CD4-positive, alpha-beta T cell treated with Interleukin-12 subunit alpha and Interleukin-12 subunit beta, for 1 hour (primary cell): ENCODE measurements at places on chromosomes 3 and 15.

DNA sequence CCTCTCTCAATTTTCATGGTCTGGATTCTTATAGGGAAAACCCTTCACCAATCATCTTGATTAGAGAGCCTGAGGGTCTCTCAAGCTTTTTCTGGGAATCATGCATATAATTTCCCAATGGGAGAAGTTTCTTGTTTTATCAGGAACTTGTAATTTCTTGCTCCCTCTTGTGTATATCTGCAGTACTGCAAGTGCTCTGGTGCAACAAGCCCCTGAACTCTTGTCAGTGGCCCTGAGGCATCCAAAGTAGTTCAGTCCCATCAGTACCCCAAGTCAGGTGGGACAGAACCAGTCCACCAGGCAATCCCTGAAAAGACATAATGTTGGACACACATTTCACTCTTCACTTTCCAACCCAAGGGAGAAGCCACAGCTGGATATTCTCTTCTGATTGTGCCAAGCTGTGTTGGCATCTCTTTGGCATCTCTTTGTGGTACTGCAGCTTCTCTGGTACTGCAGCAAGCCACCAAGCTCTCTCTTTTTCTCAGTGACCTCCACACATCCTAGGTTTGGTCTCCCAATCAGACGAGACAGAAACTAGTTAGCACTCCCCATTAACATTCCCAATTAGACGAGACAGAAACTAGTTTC, 214.5 kb downstream of the ZIC4 start:
- DNase-seq, result no peak

GRCh38 chr3:117898722-117899522, 1135.7 kb downstream of the IGSF11 start:
- no peak for DNase-seq

GRCh38 chr15:52213206-52213605, 22.0 kb upstream of the GNB5 start:
- no peak for DNase-seq

DNA sequence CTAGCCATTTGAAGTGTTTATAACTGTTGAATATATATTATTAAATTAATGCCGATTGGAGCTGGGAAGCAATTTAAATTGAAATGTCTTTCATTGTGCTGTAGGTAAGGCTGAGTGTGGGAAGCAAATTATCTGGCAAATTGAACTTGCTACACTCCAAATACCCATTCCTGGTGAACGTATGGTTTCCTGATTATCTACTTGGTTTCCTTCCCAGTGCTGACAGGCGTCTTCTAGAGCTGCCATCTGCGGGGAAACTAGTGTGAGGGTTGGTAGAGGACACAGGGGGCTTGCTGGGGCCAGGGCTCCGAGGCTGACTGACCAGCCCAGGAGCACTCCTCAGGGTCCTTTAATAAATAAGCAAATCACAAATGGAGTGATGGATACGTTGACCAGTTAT, 581.4 kb upstream of the LMCD1 start:
- no peak for DNase-seq

DNA sequence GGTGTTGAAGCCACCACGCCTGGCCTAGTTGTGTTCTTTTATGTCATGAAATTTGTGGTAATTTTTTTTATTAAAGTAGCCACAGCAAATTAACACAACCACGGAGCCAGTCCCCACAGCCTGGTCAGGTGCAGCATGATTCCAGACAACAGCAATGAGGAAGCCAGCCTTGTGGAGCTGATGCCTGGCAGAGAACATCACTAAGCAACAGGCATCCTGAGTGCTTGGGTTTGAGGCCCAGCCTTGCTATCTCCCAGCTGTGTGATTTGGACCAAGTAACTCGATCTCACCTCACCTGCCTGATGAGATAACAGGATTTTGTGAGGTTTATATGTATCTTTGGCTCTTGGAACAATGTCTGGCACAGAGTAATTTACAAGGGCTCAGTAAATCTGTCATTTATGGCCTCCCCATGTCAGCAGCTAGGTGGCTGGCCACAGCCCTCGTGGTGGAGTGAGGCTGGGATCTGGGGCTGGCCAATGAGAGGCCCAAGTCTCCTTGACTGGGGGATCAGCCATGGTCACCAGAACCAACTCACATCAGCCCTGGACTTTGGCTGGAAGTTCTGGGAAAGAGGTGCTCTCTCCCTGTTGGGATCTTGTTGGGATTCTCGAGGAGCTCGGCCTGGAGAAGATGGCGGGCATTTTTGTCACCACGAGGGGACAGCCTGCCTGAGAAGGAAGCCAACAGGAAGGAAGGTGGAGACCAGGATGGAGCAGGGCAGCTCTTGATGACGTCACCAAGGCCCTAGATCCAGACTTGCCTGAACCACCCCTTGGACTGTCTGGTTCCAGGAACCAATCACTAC, 22.8 kb upstream of the FLNB start:
- no peak for DNase-seq

DNA sequence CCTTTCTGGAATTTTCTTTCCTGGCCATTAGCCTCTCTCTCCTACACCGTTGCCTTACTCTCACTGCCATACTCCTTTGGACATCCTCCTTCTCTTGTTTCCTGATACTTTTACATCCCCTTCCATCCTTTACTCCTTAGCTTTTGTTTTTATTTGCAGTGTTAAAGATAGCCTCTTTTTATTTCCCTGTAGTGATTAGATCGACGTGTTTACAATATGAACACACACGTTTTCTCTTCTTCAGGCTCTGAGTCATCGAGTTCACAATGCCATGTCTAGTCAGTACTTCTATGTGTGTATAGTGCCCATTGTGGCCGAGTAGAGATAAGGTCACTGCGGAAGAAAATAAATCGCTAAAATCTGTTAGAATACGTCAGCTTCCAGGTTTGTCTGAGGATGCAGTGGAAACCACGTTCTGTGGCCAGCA, 208.5 kb downstream of the LPP start:
- DNase-seq, result peak; percentile 25

DNA sequence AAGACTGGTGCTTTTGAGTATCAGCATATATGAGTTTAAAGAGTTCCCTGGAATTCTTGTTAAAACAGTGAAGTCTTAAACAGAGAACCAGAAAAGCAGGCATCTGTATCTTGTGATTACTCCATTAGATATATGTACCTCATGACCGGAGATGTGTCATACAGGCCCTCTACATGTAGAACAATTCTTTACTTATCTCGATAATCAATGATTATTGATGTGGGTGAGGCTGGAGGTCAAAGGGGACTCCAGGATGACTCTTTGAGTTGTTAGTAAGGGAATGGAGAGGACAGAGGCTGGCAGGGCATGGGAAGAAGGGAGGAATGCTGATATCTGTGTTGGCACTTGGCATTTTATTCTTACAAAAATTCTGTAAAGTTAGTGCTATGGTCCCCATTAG, 155.7 kb downstream of the GAP43 start:
- no peak for DNase-seq

DNA sequence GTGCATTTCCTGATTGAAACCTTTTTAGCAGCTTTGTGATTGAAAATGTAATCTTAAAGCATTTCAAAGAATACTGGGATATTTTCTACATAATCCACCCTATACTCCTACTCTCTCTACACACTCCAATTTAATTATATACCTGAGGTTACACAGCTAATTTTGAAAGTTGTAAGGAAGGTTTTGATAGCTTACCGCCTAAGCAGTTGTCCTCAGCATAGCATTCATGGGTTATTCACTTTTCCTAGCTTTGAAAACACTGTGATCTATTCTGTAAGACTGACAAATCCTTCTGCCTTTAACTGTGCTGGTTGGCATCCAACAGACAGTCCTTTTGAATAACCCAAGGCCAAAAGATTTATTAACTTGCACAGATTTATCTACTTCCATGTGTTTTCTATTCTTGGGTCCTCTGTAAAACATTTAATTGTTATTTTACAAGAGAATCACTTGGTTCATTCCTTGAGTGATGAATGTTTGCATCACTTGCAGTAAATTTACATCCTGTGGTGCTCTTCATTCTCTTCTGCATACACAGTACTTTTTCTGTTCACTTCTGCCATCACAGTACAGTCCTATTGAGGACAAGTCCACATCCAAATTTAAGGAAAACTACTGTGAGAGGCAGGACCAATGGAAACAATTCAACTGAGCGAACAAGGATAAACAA, 44.8 kb downstream of the SERPINI1 start:
- no peak for DNase-seq

DNA sequence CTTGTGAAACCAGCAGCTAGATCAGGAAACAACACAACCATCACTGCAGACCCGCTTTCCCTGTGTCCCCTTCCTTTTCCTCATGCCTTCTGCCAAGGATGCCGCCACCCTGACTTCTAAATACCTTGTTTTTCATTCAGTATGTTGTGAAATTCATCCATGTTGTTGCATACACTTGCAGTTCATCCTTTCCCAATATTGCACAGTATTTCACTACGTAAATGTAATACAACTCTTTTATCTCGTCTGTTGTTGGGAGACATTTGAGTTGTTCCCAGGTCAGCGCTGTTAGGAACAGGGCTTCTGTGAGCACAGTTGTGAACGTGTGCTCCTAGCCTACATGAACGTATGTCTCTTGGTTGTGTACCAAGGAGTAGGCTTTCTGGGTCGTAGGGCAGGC, 24.2 kb downstream of the TLNRD1 start:
- no peak for DNase-seq

DNA sequence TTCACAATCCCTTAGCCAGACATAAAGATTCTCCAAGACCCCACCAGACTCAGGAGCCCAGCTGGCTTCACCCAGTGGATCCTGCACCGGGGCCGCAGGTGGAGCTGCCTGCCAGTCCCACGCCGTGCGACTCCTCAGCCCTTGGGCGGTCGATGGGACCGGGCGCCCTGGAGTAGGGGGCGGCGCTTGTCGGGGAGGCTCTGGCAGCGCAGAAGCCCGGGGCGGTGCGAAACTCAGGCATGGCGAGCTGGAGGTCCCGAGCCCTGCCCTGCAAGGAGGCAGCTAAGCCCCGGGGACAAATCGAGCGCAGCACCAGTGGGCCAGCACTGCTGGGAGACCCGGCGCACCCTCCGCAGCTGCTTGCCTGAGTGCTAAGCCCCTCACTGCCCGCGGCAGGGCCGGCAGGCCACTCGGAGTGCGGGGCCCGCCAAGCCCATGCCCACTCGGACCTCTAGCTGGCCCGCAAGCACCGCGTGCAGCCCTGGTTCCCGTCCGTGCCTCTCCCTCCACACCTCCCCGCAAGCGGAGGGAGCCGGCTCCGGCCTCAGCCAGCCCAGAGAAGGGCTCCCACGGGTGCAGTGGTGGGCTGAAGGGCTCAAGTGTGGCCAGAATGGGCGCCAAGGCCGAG, 175.0 kb downstream of the FMN1 start:
- no peak for DNase-seq

- DNase-seq, result no peak
Measured at GRCh38 chr3:7340795-7341194, 479.9 kb downstream of the GRM7 start.

- DNase-seq, result no peak
Measured at GRCh38 chr3:188352196-188352927, 198.4 kb downstream of the LPP start.

GRCh38 chr3:53160660-53161449, at the start of gene PRKCD:
Gene PRKCD (plus strand): TSS chr3:53161209. CDS start chr3:53178423, 17,214 bp downstream.
- DNase-seq, result peak; percentile 83

DNA sequence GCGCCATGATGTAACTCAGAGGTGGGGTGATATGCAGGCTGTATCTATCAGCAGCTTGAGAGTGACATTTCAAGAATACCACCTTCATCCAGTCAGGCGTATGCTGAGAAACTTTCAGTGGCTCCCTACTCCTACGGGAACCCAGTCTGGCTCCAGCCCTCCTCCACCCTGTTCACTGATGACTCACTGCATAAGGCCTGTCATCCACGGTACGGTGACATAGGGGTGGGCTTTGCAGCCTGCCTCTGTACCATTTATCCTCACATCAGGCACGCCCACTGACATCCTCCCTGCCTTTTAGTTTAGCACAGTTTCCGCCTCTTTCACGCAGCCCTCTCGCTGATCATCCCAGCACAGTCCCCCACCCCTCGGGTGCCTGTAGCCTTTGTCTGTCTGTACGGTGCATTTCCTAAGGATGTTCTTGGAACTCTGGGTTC, 11.7 kb downstream of the PXYLP1 start:
- peak; percentile 51 for DNase-seq

DNA sequence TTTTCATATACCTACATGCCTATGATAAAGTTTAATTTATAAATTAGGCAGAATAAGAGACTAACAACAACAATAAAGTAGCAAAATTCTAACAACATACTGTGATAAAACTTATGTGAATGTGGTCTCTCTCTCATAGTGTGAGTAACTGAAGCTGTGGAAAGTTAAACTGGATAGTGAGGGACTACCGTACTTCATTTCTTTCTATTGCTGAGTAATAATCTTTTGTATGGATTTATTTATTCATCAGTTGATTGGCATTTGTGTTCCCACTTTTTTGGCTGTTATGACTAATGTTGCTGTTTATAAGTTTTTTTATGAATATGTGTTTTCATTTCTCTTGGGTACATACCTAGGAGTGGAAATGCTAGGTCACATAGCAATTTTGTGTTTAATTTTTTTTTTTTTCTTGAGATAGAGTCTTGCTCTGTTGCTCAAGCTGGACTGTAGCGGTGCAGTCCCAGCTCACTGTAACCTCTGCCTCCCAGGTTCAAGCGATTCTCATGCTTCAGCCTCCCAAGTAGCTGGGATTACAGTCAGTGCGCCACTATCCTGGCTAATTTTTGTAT, 41.0 kb downstream of the RNF111 start:
- DNase-seq, result no peak

- DNase-seq, result peak; percentile 63
Measured at GRCh38 chr3:112013058-112013783, 14.5 kb downstream of the TAGLN3 start.

DNA sequence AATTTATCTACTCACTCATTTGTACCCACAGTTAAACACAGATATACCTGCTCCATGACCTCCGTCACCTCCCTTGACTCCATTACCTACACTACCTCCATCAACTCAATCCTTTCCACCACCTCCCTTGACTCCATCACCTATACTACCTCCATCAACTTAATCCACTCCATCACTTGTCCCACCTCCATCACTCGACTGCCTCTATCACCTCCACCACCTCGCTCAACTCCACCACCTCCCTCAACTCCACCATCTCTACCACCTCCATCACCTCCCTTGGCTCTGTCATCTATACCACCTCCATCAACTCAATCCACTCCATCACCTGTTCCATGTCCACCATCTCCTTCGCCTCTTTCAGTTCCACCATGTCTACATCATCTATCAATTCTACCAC, 51.3 kb upstream of the WNT7A start:
- no peak for DNase-seq

DNA sequence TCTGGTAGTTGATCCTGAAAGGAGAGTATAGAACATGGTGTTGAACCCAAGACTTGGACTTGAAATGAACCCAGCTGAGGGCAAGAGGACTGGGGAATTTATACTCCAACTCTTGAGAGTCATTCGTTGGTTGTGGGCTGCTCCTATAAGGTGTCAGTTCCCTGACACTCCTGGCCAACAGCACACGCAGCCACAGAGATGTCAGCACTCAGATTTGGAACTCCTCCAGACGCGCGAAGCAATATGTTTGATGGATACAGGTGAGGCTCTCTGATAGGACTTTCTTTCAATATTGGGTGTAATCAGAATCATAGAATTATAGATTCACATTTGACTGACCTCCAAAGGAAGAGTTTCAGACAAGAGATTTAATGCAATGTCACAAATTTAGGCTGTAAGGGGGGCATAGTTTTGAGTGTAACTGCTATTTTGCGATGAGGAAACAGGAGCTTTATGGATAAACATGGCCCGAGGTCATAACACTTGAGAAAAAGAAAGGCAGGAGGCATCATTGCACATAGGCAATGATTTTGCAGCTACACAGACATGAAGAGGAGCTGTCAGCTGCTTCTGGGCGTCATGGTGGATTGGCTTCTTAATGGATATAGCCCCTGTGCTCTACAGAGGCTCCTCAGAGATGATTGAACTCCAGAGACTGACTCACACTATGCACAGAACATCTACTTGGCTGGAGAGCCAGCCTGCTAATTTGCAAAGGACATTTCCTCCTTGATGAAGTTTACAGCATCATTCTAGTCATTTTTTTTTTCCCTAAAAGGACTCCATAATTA, 569.2 kb upstream of the RGMA start:
- DNase-seq, result no peak
